ENCODE measurements at places on chromosomes 3 and 15. TPM values are rescaled to one million over a fixed set of nuclear protein-coding genes. Genes with fewer than 3 reads are reported as not detected.

GRCh38 chr3:156400735-156401134 is 154.2 kb downstream of the SSR3 start:
- DNase-seq: no peak

DNA sequence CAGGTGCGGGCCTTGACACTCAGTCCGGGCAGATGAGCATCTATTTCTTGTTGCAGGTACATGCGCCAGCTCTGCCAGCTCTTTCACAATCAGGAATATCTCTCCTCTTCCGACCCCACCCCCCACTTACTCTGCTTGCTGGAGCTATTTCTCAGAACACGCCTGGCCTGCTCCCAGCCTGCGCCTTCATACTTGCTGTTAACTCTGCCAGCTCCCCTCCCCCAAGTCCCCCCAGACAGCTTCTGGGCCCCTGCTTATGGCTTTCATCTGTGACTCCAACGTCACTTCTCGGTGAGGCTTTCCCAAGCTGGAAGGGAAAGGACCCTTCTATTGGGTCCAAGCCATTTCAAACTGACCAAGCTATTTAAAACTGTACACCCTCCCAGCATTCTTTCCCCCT is 15.2 kb downstream of the MAGEF1 start:
- no peak for DNase-seq

Gene PP2D1
- total RNA-seq: not detected

Gene OR4F6
- total RNA-seq: not detected
